Activated T-cell treated with anti-CD3 and anti-CD28 coated beads, Interleukin-2, amount 50 U/mL, for 72 hours (primary cell): ENCODE measurements at places on chromosomes 6 and 20.

GRCh38 chr20:2524709-2525506 lies 11.5 kb upstream of the TMC2 start:
- DNase-seq = peak; percentile 49

- DNase-seq = no peak
Measured at GRCh38 chr6:11042750-11043377, 1.2 kb downstream of the ELOVL2 start.

- no peak for DNase-seq
Measured at GRCh38 chr6:3031857-3032640, 32.4 kb downstream of the NQO2 start.

DNA sequence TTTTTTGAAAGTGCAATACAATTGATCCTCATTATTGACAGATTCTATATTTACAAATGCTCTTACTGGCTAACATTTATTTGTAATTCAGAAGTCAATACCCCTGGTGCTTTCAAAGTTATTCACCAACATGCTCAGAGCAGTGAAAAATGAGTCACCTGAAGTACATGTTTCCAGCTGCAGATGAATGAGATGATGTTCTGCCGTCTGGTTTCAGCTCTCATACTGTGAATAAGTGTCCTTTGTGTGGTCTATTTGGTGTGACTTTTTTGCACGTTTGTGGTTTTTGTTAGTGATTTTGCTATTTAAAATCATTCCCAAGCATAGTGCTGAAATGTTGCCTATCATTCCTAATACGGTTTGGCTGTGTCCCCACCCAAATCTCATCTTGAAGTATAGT lies 22.3 kb upstream of the EYA4 start:
- DNase-seq = no peak

GRCh38 chr20:25059866-25060465 lies 2.0 kb upstream of the ACSS1 start:
- no peak for DNase-seq

- DNase-seq = no peak
Measured at GRCh38 chr6:144033816-144034735, 26.0 kb upstream of the PLAGL1 start.

DNA sequence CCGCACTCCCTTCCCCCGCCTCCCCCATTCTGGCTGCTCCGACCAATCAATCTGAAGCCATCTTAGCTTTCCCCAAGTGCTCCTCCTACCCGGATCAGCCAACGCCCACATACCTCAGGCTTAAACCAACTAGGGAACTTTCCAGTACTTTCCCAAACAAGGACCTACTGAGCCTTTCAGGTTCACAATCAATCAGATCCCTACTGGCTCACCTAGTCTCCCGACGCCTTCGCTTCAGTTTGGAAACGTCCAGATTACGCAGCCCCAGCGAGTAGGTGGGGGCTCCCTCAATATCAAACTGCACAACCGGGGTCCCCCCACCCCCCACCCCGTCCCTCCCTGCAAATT lies 432 bp downstream of the HSPA1L start:
- DNase-seq = peak; percentile 76

GRCh38 chr6:86936834-86937218 lies 502 bp upstream of the HTR1E start:
- DNase-seq = no peak

DNA sequence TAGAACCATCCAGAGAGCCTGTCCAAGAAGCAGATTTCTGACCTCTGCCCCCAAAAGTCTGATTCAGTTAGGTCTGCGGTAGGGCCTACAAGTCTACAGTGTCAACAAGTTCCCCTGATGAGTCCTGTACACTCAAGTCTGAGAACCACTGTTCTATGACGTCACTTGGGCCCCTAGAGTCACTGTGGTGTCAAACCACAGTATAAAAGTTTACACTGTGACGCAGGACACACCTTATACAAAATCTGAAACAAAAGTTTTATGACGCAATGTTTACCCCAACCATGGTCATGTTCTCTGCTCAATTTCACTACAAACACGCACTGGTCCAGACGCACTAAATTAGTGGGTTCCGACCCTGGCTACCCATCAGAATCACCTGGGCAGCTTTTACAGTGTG lies 17.9 kb downstream of the SLA2 start:
- DNase-seq = no peak

- peak; percentile 59 for DNase-seq
Measured at GRCh38 chr20:58870293-58871014, 17.9 kb downstream of the GNAS start.

DNA sequence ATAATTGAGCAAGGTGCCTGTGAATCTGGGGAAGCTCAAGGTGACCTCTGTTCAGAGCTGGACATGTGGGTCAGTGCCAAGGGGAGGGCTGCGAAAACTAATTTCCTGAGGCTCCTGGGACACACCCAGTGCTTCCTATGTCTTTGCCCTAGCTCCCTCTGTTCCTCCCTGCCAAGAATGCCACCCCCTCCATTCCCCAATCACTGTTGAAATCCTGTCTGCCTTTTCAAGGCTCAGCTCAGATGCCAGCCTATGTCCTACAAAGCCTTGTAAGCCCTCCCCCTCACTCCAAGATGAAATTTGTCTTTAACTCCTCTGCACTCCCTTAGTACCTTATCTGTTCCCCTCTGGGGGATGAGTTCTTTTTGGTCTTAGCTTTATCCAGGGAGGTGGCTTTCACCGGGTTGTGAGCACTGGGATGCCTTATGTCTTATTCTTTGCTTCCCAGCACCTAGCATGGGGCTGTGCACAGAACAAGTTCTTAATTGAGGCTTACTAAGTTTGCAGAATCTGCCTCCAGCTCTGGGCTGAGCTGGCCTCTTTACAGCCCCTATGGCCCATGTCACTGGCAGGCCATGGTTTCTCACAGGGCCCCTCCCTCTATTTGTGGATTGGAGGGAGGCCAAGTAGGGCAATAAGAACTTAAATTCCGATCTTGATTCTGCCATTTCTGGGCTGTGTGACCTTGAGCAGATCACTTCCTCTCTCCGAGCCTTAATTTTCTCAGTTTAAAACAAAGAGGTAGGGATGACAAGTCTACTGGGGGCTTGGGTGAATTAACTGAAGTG lies 51.5 kb upstream of the EPB41L1 start:
- no peak for DNase-seq
